ENCODE measurements at places on chromosomes 7 and 10.

DNA sequence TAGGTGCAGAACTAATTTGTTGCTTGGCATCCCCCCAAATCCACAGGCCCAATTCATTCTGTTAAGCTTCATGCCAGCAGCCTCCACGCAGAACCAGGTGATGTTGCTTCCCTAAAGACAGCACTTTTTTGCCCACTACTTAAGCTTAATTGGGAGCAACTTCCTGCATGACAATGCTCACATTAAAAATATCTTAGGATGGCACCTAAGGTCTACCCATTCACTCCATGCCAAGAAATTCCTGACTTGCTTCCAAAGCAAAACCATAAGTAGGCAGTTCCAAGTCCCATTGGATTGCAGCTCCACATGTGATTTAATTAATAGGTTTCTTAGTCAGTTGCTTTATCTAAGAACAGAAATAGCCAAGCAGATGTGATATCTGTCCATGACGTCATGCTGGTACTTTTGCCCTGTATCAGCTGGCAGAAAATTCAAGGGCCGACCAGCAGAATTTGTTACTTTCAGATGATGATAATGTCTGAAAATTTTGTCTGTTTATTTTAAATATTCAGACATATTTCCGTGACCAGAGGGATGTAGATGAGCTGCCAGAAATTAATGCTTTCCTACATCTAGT is 325.5 kb downstream of the LHFPL3 start:
- no peak for DNase-seq

- DNase-seq, result no peak
These were observed 499.6 kb upstream of the LRRN3 start for GRCh38 chr7:110591341-110591740.

GRCh38 chr7:74012842-74013249 is 15.1 kb upstream of the ELN start:
- no peak for DNase-seq

- DNase-seq, result no peak
These were observed 108.0 kb downstream of the RNLS start for GRCh38 chr10:88474884-88475844.

GRCh38 chr7:55774327-55775050 is 88.1 kb downstream of the SEPTIN14 start:
- DNase-seq, result no peak

DNA sequence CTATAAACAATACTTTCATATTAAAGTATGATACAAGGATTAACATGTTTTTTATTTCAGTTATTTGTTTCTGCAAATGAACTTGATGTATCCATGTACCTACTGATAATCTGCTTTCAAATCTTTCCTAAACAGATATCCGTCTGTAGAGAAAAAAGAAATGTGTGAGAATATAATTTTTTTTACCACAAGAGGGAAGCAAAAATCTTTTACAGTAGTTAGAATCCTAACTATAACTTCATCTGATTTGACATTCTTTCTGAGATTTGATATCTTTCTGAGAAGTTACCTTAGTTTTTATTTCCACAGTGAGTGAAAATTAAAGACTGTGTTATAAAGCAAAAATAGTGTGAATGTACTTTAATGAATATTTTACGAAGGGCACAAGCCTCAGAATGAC is 203.9 kb upstream of the PCLO start:
- no peak for DNase-seq

GRCh38 chr10:86941991-86942421 is 15.4 kb downstream of the MMRN2 start:
- no peak for DNase-seq

- no peak for DNase-seq
These were observed 82.6 kb downstream of the AMPH start for GRCh38 chr7:38548605-38549004.

GRCh38 chr7:37735196-37735595 is 51.6 kb downstream of the GPR141 start:
- DNase-seq, result no peak

DNA sequence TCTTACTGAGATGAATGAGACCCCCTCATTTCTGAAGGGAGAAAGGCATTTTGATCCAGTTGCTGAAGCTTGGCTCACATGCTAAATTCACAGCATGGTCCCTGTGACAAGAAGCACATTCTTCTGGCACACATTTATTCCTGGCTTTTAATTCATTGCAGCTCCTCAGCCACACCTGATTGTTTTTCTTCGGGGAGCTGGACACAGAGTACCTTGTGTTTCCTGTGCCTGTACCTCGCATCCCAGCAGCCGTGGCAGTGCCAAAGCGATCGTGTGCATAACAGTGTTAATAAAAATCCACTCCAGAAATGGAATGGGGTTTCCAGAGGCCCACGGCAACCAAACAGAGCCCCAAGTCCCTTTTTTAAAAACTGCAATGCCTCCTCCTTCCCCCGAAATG is 615.3 kb upstream of the MGMT start:
- no peak for DNase-seq

GRCh38 chr7:75729851-75730274 is 8.9 kb downstream of the HIP1 start:
- DNase-seq, result no peak

- no peak for DNase-seq
These were observed 76.1 kb downstream of the GPR37 start for GRCh38 chr7:124689523-124689922.

DNA sequence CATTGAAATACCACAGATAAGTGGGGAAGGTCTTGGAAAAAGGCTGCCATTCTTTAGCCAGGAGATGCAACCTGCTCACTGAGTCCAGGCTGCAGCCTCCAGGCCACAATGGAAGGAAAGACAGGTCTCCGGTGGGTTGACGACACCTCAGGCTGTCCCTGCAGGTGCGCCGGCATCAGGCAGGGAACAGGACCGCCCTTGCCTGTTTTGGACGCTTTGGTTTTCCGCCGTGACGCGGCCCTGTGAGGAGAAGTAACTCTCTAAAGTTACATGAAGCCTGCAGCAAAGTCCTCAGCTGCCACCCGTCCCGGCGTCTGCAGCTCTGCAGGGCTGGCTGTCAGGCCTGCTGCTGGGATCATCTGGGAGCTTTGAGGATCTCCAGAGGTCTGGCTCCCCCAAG is 147.0 kb downstream of the WDR37 start:
- DNase-seq, result no peak

GRCh38 chr7:144048648-144049047 is at the start of gene OR2A5:
TSS of gene OR2A5 (plus strand) at chr7:144048948. CDS start at chr7:144050402, 1,454 bp downstream.
- no peak for DNase-seq

DNA sequence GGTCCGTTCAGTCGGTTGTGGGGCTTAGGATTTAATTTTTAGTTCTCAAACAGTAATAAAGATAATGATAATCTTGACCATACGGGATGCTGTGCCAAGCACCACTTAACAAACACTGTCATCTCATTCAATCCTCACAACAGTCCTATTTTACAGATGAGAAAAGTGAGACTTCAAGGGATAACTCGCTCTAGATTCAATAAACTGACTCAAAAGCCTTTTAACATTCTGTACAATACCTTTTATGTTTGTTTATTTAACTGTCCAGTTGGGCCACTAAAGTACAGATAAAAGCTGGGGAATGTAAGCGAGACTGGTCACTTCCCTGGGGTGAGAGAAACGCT is 437 bp upstream of the CFAP69 start:
- DNase-seq, result no peak

- DNase-seq, result no peak
These were observed 142.0 kb upstream of the ADO start for GRCh38 chr10:62662486-62662885.

DNA sequence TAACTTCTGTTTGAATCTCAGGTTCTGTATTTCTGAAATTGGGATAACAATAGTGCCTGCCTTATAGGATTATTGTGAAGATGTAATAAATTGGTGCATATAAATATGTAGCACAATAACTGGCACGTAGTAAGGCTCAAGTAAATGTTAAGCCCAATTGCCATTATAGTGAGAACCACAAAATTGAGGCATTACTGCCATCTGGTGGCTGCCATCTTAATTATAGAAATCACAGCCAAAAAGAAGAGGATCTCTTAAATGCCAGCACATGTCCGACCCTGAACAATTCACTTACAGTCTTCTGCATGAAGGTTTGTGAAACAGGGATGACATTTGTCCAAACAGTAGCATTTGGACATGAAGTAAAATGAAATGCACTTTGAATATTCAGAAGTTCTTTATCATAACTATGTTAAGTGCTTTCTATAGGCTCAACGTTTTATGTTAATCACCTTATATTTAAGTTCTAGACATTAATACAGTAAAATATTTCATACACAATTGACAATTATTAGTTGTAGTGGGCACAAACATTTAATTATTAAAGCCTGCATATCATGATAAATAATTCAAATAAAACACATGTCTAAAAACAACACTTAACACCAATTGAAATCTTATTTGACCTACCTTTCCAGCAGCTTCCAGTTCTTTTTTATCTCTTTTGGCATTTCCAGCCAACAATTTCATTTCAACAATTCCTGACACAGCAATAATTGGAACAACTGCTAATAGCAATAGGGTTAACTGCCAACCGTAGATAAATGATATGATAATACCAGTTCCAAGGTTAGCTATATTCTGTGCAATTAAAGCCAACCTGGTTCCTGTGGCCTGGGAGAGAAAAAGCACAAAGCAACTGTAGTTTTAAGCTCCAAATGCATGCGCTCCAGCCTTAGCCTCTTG is 58.5 kb downstream of the ABCB4 start:
- DNase-seq, result peak; percentile 19

DNA sequence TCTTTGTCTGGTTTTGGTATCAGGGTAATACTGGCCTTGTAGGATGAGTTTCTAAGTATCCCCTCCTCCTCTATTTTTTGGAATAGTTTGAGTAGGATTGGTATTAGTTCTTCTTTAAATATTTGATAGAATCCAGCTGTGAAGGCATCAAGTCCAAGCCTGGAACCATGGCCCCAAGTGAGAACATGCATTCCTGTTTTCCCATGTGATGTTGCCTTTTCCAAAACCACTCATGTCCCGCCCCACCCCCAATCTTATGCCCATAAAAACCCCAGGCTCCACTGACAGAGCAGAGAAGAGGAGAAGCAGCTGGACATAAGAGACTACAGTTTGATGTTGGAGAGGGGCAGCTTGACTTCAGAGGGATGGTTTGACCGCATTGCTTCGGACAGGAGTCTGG is 71.2 kb downstream of the MINPP1 start:
- DNase-seq, result no peak

DNA sequence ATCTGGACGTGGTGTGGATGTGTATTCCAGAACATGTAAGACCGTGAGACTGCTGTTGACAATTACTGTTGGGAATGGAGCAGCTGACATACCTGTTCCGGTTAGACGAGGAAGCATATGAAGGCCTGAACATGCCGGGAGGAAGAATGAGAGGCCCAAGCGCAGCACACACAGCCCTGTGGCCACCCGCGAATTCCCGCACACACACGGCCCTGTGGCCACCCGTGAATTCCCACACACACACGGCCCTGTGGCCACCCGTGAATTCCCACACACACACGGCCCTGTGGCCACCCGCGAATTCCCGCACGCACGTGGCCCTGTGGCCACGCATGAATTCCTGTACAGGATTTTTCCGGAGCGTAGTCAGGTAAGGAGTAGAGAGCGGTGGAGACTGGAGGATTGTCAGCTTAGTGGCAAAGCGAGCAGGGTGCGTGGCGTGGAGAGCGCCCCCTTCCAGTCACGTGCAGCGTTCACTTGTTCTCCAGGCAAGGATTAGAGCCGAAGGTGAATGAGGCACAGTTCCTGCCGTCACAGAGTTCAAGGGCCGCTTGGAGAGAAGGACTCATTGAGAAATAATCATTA is 9.5 kb upstream of the SUN1 start:
- no peak for DNase-seq

GRCh38 chr10:124990671-124991625 is 49.0 kb downstream of the ZRANB1 start:
- no peak for DNase-seq

GRCh38 chr10:120511165-120511564 is 54.1 kb downstream of the PLPP4 start:
- no peak for DNase-seq

DNA sequence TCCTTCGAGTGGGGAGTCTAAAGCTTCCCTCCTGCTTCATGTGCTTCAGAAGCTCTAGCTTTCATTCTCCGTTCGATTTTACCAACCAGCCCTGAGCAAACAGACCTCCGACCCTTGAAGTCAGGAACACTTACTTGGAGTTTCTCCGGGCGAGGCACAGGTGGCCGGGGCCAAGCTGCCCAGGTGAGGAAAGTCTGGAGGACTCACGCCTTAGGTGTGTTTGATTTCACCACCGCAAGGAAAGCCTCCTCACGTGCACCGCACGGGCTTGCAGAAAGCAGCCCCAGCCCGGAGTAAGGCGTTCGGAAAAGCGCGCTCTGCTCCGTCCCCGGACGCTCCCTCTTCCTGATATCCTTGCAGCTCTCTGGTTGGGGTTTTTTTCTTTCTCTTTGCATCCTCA is 30.1 kb upstream of the CNPY1 start:
- DNase-seq, result no peak

- DNase-seq, result no peak
These were observed 15.8 kb downstream of the TMEM254 start for GRCh38 chr10:80094231-80094630.

DNA sequence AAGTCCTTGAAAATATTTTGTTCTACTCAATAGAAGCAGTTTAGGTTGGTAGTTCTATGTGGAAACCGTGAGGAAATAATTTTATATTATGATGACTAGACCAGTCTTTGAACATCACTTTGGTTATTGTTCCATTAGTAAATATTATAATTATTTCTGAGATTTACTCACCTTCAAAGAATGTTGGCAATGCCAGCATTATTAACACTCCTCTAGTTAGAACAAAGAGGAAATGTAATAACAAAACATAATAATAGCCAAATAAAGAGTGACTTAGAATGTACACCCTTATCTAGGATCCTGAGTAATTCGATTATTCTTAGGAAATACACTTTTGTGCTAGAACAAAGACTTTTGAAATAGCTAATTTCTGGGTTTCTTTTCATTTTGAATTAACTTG is 121.1 kb downstream of the CFTR start:
- DNase-seq, result no peak

DNA sequence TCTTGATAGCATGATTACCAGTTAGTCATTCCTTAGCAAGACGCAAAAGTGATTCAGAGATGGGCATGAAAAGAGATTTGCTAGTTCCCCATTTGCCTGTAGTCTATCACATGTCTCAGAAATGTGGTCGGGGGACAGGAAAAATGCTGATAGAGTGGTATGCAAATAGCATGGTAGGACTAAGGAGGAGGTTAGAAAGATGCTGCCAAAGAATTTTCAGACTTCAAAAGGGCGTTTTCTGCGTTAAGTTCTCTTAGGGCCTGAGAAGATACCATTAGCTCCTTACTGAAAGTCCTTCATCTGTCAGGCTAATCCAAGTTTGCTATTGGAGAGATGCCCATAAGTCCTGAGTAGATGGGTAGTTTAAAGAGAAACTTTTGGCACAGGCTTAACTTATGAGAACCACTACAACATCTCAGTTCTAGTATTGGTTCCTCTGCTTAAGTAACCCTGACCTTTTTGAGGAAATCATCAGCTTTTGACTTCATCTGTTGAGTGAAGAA is 2.7 kb downstream of the CALD1 start:
- no peak for DNase-seq

GRCh38 chr10:124320778-124321432 is 97.8 kb downstream of the OAT start:
- DNase-seq, result no peak

- no peak for DNase-seq
These were observed 692.8 kb upstream of the LRRN3 start for GRCh38 chr7:110397927-110398660.
